ENCODE measurements at places on chromosomes 4 and X.

- peak; percentile 87 for DNase-seq
Observed at GRCh38 chr4:11428899-11429698, 405 bp upstream of the HS3ST1 start.

DNA sequence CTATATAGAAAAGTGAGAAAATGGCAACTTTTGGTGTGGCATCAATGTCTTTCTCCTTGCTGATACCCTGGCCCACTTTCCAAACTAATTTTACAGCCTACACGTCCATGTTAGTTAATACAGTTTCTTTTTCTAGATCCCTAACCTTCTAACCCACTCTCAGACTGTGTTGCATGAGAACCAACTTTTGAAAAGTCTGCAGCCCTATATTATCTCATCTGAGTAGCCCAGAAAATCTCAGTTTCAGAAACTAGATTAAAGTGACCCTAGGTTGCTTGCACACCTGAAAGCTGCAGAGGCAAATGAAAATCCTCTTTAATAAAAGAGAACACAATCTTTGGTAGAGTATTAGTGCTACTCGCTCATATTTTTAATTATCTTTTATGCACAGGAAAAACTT, 371.6 kb upstream of the EMCN start:
- no peak for DNase-seq

DNA sequence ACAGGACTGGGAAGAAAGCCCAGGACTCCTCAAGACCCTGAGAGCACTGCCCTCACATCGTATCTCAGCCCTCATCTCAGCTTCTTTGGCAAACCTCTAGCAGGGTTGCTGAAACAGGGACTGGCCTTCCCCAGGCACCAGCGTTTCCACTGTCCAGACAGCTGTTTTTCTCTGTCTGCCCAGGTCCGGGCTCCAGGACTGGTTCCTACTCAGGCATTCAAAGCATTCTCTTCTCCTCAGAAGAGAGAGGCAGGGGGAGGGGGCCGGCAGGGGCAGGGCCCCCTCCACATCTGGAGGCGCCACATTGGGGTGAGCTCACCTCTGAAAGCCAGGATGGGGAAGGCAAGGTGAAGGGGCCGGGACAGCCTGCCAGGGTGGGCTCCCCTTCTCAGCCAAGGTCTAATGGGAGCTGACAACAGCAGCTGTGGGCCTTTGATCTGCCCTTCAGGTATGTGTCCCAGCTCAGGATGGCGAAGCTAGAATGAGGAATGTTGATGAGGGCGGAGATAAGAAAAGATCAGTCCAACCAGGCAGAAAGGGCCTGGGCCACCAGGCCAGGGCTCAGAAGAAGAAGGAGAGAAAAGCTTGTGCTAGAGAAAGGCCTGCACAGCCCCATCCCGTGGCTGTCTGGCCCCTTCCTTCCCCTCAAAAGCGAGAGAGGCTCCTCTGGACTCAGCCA, 60.4 kb downstream of the PJA1 start:
- DNase-seq, result no peak

DNA sequence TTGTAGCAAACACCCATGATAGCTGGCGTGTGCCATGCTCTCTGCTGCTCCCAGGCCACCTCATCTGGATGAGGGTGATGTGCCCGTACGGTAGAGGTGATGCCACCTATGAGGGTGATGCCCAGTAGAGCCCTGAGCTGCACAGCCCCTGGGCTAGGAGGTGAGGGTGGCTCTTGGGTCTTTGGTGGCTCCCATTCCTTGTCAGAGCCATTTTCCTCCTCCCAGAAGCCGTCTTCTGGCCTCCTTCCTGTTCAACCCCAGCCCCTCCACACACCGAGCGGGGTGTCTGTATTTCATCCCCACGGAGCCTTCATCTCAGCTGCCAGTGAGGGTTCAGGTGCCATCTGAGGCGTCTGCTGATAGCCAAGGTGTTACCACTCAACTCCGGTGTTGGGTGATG, 12.0 kb upstream of the TNIP2 start:
- DNase-seq, result no peak

All from sciatic nerve (tissue), 2 donors.